Activated CD8-positive, alpha-beta memory T cell treated with anti-CD3 and anti-CD28 coated beads for 24 hours (primary cell): ENCODE measurements at places on chromosomes 2 and 18.
A peak's percentile ranks its signal among the peaks of the same experiment; 100 is the strongest.

- no peak for DNase-seq
Measured at GRCh38 chr2:170554278-170554955, 160.7 kb upstream of the SP5 start.

GRCh38 chr2:70403267-70404053 lies 101.6 kb upstream of the FAM136A start:
- DNase-seq = no peak

- DNase-seq = peak; percentile 24
Measured at GRCh38 chr2:42823744-42824453, 31.5 kb upstream of the HAAO start.

GRCh38 chr2:128441341-128442052 lies 122.8 kb upstream of the HS6ST1 start:
- DNase-seq = no peak

DNA sequence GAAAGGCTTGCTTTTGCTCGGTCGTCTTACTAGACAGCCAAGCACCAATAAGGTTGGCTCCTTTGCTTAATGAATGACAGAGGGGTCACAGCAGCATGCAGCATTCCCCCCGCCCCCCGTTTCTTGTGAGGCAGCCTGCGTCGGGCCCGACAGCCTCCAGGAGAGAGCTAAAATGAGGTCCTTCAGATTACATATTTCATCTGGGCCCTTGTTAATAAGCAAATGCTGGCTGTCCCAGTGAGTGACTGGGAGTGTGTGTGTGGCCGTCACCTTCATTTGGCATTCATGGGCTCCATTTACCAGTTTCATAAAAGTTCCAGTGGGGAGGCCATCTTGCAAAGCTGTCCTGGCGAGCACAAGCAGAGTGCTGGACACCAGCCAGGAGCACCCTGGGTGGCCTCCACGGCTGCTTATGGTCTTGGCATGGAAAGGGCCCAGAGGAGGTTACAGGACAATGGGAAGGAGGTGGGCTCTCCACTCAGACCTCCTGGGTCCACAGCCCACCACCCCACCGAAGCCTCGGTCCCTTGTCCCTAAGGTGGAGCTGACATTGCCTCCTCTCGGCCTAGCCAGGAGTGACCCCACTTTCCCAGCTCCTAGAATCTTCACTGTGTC lies 37.2 kb downstream of the ODC1 start:
- DNase-seq = no peak

- no peak for DNase-seq
Measured at GRCh38 chr18:37422116-37422515, 143.5 kb downstream of the CELF4 start.

DNA sequence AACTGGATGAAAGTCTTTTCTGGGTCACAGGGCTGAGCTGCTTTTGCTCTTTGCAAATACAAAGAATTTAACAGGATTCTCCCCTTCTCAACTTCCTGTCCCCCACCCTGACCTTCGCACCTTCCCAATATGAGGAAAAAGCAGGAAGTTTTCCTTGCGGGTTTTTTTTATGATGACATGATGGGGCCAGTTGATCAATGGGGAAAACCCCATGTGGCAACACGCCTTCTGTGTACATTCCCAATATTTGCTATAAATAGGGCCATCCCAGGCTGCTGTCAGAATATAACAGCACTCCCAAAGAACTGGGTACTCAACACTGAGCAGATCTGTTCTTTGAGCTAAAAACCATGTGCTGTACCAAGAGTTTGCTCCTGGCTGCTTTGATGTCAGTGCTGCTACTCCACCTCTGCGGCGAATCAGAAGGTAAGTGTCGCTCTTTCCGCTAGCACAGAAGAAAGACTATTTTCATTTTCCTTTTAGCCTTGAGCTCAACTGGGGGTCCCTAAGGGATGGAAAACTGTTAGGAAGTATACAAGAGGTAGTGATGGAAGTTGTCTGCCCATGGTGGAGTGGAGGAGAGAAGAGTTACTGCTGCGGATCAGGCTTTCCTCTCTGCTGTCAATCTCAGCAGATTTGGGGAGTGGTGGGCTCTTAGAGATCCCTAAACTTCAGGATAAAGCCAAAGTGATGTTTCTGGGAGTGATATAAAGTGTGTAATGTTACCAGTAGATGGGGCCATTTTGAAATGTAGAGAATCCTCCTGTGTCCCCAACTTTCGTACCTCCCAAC lies at the start of gene CCL20:
TSS of gene CCL20 (plus strand) at position 281 of the 792 bp plus-strand sequence. CDS start at position 351, 70 bp downstream.
- no peak for DNase-seq

GRCh38 chr2:144516411-144516980 lies 3.4 kb downstream of the ZEB2 start:
- DNase-seq = peak; percentile 77

DNA sequence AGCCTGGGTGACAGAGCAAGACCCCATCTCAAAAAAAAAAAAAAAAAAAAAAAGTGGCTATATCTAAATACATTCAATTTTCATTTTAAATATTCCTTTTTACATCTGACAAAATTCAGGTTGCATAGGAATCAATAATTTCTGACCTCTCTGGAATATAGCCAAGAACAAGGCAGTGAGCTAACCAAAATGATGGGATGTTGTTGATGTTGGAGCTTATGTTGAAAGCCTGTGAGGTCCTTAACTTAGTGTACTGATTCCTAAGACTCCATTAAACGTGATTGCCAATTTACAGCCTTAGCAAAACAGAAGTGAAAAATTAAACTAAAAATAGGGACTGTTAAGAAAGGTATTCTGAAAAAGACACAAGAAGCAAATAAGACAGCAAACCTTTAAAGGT lies 109.6 kb downstream of the MEP1B start:
- DNase-seq = no peak

DNA sequence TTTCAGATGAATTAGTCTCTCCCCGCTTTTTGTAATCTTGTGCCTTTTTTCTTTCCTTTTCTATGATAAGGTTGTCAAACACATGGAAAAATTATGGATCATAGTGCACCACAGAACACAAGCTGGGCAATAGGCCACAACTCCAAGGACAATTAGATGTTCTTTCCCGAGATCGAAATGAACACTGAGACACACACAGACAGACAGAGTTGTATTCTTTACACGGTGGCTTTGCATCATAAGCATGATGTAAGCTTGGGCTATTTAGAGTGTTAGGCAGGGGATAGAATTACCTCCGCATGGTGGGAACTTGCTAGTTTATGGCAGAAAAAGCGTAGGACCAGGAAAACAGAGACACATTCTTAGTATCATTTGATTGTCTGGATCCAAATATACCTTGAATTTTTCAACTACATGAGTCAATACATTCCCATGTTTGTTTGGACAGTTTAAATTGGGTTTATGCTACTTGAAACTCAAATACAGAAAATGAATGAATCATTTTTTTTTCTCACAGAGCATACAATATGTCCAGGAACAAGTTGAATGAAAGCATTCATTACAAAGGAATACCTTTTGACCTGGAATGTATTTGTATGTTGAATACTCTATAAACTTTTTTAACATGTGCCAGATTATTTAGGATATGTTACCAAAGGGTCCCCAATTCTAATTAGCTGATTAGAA lies 1611.5 kb upstream of the TMEFF2 start:
- no peak for DNase-seq

GRCh38 chr2:239343946-239344856 lies 56.6 kb downstream of the HDAC4 start:
- DNase-seq = no peak

- DNase-seq = no peak
Measured at GRCh38 chr2:166180951-166181812, 53.4 kb upstream of the SCN1A start.

- DNase-seq = no peak
Measured at GRCh38 chr2:234395891-234396420, 100.9 kb downstream of the ARL4C start.

- DNase-seq = no peak
Measured at GRCh38 chr18:44805176-44805575, 124.5 kb downstream of the SETBP1 start.

- no peak for DNase-seq
Measured at GRCh38 chr2:219567791-219568361, 3.5 kb downstream of the OBSL1 start.

GRCh38 chr2:174805803-174806202 lies 41.5 kb upstream of the CHRNA1 start:
- no peak for DNase-seq

GRCh38 chr2:230170532-230170931 lies 49.3 kb downstream of the SP110 start:
- DNase-seq = no peak

- no peak for DNase-seq
Measured at GRCh38 chr18:58413667-58414628, 214.9 kb downstream of the ALPK2 start.

DNA sequence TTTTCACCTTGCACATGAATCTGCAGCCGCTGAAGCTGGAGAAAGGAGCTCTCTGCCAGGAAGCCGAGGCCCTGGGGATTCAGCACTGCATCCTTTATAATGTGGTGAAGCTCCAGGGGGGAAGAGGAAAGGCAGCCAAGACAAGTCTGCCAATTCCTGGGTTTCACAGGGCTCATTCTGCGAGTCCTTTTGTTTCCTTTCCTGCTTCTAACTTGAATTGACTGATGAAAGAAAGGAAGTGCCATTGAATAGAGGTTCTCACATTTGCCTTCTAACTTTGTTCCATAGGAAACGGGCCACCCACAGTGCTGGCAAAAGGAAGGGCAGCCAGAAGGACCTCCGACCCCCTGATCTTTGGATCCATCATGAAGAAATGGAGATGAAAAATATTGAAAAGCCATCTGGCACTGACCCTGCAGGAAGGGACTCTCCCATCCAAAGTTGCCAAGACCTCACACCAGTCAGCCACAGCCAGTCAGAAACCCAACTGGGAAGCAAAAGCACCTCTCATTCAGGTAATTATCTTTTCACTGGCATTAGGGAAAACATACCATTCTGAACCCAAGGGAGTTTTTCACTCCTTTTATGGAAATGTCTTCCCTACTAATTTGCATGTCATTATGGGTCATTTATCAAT lies 765.4 kb downstream of the MBD2 start:
- DNase-seq = no peak

- no peak for DNase-seq
Measured at GRCh38 chr2:189673661-189674373, 653 bp upstream of the ANKAR start.

DNA sequence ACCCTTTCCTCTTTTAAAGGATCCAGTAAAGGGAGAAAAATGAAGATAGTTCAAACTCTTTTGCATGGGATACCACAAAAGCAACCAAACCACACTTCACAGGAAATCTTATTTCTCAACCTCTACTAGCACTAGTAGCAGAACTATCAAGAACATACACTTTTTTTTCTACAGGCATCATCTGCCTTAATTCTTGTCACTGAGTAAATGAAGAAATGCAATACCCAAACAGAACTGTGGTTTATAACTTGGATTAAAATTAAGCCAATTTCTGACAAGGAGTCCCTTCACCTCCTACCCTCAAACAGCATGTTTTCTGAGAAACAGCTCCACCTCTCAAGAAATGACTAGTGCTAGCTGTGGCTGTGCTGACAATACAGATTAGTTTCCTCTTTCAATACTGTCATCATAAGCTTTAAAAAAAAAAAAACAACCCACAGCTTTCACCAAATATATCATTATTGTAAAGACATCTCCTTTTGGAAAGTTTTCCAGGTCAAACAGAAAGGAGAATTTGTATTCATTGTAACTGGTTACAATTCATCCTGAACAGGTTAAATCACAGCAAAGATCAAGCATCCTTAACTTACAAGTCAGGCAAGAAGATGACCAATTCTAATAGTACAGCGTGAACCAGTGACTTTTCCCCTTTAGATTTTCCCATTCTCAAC lies 44.4 kb downstream of the PTPN2 start:
- DNase-seq = no peak

GRCh38 chr2:56230156-56230555 lies 46.4 kb downstream of the CCDC85A start:
- DNase-seq = no peak

GRCh38 chr2:121778741-121779487 lies 23.5 kb downstream of the TSN start:
- DNase-seq = no peak

DNA sequence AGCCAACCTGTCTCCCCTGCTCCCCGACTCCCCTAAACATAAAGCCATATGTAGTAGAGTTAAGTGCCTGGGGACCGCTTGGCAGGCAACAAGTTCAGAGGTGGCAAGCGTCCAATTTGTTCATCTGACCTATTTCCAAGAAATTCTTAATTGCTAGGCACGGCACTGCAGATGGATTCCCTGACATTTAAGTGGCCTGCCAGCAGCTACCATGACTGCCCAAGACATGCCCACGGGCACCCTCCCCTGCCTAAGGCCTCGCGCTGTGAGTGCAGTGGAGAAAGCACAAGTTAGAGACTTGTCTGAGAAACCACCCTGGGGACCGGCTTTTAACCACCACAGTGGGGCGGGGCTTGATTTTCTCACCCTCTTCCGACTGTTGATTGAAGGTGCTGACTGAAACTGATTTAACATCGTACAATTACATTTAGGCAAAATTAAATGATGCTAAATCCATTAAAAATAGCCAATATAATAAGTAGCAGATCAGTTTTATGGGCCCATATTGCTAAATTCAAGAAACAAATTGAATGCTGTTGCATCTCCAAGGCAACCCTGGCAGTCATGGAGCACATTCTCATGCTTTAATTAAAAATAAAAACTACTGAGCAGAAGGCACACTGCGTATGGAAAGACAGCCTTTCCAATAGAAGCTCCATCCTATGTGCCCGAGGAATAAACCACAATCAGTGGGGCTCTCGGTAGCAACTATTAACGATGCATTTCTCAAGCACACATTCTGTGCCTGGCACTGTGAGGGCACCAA lies 163.6 kb upstream of the ACAA2 start:
- no peak for DNase-seq
